SHP77 treated with DMSO at 0.1 percent for 48 hours (cell line): ENCODE measurements at places on chromosomes 7 and 10.
A peak's percentile ranks its signal among the peaks of the same experiment; 100 is the strongest.

- DNase-seq: no peak
Measured at GRCh38 chr10:119867317-119867716, 5.3 kb downstream of the MCMBP start.

DNA sequence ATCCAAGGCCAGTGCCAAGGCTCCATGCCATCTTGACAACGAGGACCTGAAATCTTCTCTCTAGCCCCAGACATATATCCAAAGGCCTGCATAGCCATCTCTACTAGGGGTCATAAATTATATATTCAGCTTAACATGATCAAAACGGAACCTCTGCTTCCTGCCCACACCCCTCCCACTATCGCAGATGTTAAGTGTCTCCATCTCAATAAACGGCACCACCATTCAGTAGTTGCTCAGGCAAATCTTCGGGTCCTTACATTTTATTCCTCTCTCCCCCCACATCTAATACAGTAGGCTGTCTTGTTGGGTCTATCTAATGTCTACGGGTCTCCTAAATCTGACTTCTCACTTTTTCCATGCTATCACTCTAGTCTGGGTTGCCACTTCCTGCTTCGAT lies 201.1 kb upstream of the PLXNA4 start:
- DNase-seq: no peak

- DNase-seq: no peak
Measured at GRCh38 chr7:93298671-93299070, 66.5 kb downstream of the VPS50 start.

DNA sequence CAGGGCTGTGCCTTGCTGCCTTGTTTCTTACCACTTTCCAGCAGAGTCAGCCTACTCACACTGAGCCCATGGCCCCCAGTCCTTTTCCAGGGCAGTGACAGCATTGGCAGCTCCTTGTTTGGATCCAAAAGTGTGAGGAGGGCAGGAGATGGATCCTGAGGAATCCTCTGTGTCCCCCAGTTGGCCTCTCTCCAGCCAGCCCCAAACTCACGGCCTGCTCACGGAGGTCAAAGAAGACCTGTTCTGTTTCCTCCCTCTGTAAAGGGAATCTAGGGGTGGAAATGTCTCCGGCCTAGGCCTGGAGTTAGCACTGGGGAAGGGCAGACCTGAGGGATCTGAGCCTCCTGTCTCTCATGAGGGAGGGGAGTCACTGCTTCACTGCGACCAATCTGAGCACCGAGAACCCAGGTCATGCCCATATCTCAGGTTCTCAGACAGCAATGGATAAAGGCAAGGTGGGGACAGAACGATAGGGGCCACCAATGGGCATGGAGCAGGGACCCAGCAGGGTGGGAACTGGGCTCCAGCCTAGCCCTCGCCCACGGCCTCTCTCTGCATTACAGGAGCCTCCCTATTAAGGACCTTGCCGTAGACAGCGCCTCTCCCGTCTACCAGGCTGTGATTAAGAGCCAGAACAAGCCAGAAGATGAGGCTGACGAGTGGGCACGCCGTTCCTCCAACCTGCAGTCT lies 23.2 kb downstream of the LDB3 start:
- DNase-seq: no peak

GRCh38 chr10:88138319-88138848 lies 275.0 kb downstream of the PTEN start:
- no peak for DNase-seq

- DNase-seq: no peak
Measured at GRCh38 chr7:31175672-31176071, 123.6 kb downstream of the ADCYAP1R1 start.

- DNase-seq: no peak
Measured at GRCh38 chr7:96266580-96266979, 55.3 kb downstream of the SLC25A13 start.

- DNase-seq: no peak
Measured at GRCh38 chr10:114221235-114221634, 17.8 kb upstream of the VWA2 start.

- no peak for DNase-seq
Measured at GRCh38 chr7:69935107-69935506, 336.8 kb downstream of the AUTS2 start.

DNA sequence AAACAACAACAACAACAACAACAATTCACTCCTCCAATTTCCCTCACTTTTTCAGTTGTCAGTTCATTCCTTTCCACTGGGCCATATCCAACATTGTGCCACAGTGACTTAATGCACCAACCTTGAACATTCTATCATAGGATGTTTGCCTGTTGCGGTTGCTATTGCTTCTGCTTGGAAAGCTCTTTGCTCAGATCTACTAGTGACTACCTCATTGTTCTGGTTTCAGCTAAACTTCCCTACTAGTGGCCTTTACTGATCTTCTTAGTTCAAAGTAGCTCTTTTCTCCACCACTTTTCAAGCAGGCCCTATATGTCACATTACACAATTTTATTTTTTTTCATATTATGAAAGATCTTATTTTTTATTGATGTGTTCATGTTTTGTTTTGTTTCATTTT lies 9.8 kb upstream of the STEAP4 start:
- DNase-seq: no peak

- DNase-seq: no peak
Measured at GRCh38 chr7:157347217-157347904, 10.6 kb downstream of the DNAJB6 start.

GRCh38 chr10:71804077-71804476 lies 30.8 kb upstream of the VSIR start:
- DNase-seq: no peak

GRCh38 chr10:114925587-114926586 lies 12.1 kb upstream of the TRUB1 start:
- no peak for DNase-seq

DNA sequence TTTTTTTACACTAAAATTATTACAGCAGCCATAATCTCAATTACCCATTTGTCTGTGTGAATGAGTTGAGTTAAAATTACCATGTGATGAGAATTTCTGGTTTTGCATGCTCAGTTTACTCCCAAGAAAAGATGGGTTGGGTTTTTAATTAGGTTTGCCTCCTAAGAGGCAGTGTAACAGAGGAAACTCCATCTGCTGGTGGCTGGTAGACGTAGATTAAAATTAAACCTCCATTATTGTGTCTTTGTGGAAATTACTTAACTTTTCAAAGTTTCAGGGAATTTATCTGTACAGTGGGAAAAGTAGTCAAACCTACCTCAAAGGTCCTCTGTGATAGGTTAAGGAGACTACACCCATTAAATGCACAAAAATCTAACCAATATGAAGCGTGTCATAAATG lies 954.2 kb downstream of the PCDH15 start:
- DNase-seq: no peak

GRCh38 chr10:22683140-22683389 lies 31.3 kb downstream of the PIP4K2A start:
- DNase-seq: no peak

- DNase-seq: no peak
Measured at GRCh38 chr10:71392791-71393781, 3.6 kb upstream of the CDH23 start.

DNA sequence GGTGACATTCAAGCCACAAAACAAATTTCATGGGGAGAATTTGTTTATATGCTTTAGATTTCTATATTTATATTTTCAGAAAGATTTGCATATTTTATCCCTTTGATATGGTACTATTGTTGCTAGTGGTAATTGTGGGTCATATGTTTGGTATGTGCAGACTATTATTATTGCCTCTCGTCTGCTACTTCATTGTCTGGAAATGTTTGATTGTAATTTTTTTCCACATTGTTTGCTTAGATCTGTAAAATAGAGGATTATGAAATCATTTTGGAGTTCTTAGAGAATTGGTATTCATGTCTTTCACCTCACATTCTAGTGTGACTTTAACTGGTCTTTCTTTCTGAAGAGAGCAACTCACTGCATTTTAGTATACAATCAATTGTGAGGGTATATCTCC lies 44.7 kb downstream of the MYO3A start:
- DNase-seq: no peak

GRCh38 chr7:3103614-3104398 lies 60.1 kb upstream of the CARD11 start:
- DNase-seq: no peak

GRCh38 chr10:35353395-35353794 lies 17.1 kb downstream of the CCNY start:
- no peak for DNase-seq

GRCh38 chr7:132865366-132866143 lies 216.3 kb downstream of the CHCHD3 start:
- no peak for DNase-seq

DNA sequence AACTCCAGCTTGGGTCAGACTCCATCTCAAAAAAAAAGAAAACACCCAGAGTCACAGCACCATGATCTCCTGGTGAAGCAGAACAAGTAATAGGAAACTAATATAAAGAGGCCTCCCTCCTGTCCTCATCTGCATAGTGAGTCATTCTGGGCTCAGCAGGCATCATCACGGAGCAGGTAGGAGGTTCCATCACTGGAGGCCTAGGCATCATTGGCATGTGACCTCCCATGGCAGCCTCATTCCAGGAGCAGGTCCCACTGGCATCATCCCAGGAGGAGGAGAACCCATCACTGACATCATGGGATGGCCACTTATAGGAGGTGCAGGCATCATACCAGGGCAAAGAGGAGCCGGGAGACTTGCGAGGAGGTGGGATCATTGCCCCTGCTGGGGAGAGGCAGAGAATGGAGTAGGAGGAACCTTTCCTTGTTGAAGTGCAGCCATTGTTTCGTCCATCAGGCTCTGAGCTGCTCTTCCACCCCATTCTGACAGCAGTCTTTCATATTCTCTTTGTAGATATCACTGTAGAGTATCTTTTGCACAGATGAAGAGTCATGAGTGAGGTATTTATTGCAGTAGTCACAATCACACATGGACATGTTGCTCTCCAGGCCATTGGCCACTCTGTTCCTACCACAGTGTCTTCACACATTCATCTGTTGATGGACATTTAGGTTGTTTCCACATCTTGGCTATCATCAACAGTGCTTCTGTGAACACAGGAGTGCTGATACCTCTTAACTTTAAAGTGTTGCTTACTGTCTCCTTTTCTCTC lies 73.8 kb downstream of the OSBPL3 start:
- no peak for DNase-seq

- no peak for DNase-seq
Measured at GRCh38 chr7:20246236-20246635, 29.1 kb upstream of the MACC1 start.

DNA sequence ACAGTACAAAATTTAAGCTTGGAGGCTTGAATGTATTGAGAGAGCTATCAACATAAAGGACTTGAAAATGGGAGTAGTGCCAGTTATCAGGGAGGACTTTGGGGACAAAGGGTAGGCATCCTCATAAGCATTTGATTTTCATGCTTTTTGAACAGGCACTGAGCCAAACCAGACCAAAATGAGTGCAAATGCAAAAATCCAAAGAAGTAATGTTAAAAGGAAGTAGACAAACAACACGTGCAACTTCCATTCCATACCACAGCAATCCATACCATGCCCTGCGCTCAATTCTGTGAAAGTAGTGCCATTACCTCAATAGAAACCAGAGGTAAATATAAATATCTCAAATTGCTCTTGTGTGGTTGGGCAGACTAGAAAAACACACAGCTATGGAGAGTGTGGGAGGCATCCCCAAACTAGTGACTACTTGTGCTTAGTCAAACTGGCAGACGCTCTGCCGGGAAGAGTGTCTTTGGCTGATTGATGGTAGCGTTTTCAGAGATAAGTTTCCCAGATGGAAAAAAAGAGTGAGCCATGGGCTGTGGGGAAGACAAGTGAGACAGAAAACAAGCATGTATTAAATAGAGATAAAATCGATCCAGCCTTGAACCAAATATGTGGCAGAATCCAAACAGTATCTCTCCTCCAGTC lies 161.5 kb downstream of the CREB5 start:
- peak; percentile 92 for DNase-seq

GRCh38 chr10:31770307-31770902 lies 158.2 kb downstream of the ARHGAP12 start:
- no peak for DNase-seq

- no peak for DNase-seq
Measured at GRCh38 chr10:17599089-17599488, 18.1 kb downstream of the HACD1 start.

DNA sequence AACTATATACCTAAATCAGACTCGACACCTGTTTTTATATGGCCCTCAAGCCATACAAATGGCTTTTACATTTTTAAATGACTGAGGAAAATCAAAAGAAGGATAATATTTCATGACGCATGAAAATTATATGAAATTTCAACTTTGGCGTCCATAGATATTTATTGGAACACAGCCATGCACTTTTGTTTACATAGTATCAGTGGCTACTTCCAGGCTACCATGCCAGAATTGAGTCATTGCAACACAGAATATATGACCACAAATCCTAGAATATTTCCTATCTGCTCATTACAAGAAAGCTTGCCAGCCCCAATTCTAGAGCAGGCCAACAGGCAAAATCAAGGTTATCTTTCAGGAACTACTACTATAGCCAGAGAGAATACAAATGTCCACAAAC lies 29.3 kb downstream of the AFAP1L2 start:
- no peak for DNase-seq

GRCh38 chr7:139680676-139681462 lies 96.9 kb downstream of the HIPK2 start:
- no peak for DNase-seq

- DNase-seq: no peak
Measured at GRCh38 chr7:104928721-104929400, 85.1 kb upstream of the KMT2E start.

- DNase-seq: no peak
Measured at GRCh38 chr7:100675581-100676350, 2.2 kb downstream of the GNB2 start.

- no peak for DNase-seq
Measured at GRCh38 chr7:5596896-5597246, 173.2 kb upstream of the TNRC18 start.

GRCh38 chr7:150365673-150366398 lies 2.8 kb upstream of the REPIN1 start:
- no peak for DNase-seq

- DNase-seq: no peak
Measured at GRCh38 chr10:132963430-132963960, 21.1 kb upstream of the CFAP46 start.

DNA sequence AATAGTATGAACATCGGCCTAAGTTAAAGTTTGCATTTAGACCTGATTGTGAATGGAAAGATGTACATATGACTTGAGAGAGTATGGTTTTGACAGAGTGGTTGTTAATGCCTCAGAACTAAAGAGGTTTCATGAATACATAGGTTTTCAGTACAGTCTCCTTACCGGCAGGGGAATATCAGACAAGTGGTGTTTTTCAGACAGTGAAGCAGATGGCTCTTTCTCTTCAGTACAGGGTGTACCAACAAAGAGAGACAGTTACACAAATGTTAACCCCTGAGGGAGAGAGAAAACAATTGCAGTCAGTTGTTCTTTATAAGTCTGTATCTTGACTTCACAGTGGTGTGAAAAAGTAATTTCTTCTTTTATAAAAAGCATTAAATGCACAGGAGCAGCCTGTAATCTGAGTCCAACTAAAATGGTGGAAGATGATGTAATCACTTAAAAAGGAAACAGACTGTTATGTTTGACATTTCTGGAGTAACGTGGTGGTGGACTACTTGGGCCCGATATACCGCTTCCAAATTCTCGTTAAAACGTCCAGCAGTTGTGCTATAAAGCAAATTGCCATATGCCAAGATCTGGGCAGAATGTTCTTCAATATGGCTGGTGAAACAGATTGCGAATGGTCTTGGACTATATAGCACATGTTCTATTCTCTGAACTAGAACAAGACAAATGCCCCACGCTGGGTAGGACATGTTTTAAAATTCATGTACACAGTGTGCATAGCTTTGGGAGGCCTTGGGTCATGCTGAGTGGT lies 69.2 kb downstream of the SDK1 start:
- peak; percentile 41 for DNase-seq
